ENCODE measurements at places on chromosomes 4 and X. TPM values are rescaled to one million over a fixed set of nuclear protein-coding genes. Genes with fewer than 3 reads are reported as not detected.

SSX3 gene
- total RNA-seq = not detected

CFP gene
- 3.2 TPM for total RNA-seq

KLB gene
- total RNA-seq = not detected

SSX4 gene
- not detected for total RNA-seq

PWWP3B gene
- 14.9 TPM for total RNA-seq

PRPS2 gene
- total RNA-seq = 47.1 TPM
